ENCODE measurements at places on chromosomes 5 and 9. TPM values are rescaled to one million over a fixed set of nuclear protein-coding genes. Genes with fewer than 3 reads are reported as not detected.

DNA sequence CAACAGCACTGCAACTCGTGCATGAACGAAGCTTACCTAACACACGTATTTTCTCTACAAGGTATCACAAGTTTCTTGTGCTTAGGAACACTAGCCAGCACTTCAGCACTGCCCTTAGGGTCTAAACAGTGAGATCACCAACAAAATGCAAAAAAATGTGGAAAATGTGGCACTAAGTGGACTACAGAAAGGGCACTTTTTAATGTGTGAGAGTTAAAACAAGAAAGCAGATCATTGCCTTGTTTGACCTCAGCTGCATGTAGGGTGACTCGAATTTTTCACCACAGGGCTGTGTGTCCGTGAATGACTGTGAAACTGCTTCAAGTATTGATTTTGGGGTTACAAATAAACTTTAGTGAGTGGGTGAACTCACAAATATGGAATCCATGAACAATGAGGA, 90.5 kb downstream of the MARCHF3 start:
- DNase-seq: no peak

DNA sequence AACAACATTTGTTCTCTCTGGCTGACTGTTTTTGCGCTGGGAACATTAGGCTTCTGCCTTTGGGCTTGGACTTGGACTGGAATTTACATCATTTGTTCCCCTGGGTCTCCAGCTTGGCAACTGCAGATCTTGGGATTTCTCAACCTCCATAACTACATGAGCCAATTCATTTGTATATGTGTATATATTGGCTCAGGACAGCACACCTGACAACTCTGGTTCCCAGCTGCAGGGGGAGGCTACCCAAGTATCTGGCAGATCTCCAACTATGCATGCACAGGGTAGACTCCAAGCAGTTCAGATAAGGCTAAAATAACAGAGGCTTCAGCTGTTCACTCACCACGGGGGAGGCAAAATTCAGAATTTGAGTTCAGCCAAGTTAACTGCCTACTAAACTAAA, 31.6 kb upstream of the F2RL1 start:
- no peak for DNase-seq

- no peak for DNase-seq
Observed at GRCh38 chr9:33291031-33291397, 698 bp downstream of the NFX1 start.

DNA sequence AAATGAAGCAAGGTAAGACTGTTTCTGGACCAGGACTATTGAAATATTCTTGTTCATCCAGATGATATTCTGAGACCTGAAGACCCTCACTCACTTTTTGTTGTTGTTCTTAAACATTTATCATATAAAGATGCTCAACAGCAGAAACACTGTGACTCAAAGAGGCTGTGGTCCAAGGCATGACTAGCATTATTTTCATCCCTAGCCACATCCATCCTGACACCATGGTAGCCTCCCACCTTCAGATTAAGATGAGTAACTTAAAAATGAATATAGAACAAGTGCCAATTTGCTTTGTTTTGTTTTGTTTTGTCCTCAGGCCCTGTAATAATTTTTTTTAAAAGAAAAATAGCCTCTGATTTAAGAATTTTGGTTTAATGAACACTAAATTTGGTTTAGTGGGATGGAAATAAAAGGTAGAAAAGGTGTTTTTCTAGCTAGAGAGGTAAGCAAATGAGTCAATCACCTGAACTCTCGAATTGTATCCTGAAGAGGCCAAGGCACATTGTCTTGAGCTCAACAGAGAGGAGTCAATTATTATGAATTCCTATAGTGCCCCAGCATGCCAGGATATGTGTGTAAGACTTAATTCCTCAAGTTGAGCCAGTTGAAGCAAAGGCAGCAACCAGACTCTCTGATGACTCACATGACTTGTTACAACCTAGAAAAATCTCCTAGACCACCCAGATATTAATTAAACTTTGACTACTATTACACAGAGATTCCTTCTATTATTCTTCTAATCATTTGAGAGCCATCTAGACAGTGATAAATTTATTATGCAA, 380.1 kb upstream of the TUSC1 start:
- no peak for DNase-seq

- DNase-seq: peak; percentile 96
Observed at GRCh38 chr5:10913841-10914240, 152.8 kb upstream of the DAP start.

GRCh38 chr5:1006656-1007071, 1.9 kb upstream of the NKD2 start:
- DNase-seq: no peak

- DNase-seq: no peak
Observed at GRCh38 chr9:137832830-137833590, 44.6 kb upstream of the CACNA1B start.

GRCh38 chr9:91273853-91274552, 87.7 kb downstream of the AUH start:
- peak; percentile 70 for DNase-seq

DNA sequence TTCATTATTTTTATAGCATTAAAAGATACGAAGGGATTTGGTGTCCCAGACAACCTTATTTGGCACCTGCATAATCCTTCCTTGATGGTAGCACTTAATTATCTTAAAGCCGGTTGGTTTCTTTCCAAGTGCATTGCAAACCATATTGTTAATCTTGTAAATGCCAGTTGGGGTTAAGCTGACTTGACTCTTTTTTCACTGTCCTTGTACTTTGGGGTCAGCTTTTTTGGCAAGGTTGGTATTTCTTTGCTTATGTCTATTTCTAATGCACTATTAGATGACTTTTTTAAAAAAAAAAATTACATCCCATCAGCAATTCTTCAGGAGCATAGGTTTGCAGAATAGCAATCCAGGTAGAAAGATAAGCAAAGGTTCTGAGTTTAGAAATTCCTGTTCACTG, 466.8 kb upstream of the TLE4 start:
- DNase-seq: no peak

DNA sequence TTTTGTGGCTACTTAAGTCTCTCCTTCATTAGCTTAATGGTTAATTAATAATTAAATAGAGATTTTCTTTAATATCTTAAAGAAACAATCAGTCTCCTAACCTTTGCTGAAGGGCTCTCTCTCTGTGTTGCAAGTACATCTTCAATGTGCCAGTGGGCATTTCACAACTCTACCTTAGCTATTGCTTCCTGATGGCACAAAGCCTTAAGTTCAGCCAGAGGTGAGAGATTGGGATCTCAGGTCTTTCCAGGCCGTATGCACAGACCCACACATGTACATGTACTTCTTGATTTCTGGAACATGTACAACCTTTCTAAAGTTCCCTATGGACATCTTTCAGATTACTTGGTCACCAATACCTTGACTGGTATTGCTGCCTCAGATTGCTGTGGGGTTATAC, 8.9 kb upstream of the ITGA1 start:
- DNase-seq: no peak

GRCh38 chr5:159913501-159913900, 2.8 kb upstream of the ADRA1B start:
- no peak for DNase-seq

DNA sequence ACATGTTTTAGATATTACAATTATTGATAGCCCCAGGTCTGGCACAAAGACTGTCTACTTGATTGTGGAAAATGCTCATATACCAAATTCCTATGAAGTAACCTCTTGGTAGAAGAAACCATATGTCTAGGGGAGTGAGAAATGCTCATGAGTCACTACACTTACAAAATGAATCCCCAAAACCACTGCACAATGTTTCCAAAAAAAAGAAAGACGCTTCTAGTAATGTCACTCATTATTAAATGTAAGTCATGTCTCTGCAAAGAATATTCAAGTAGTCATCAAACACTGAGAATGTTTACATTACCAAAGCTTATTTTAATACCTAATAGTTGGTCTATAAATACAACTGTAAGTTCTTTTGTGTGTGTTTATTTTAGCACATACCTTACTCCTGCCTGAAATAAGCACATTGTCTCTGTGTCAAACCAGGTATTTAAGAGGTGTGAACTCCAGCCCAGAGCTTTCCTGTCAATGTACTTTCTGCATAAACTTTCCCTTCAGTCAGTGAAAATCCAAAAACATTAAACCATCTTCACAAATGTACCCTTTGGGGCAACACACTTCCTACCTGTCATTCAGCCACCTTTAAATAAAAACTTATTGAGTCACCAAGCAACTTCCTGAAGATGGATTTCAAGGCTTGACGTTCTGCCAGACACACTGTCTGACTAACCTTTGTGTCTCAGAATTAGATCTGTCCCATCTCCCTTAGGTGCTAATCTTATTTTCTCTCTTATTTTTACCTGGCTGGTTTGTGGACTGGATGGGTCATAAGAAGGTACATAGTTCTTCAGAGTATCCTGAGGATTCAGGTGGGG, 194.0 kb downstream of the NFIB start:
- DNase-seq: peak; percentile 58

- peak; percentile 99 for DNase-seq
Observed at GRCh38 chr5:14775857-14776256, 95.7 kb downstream of the ANKH start.

DNA sequence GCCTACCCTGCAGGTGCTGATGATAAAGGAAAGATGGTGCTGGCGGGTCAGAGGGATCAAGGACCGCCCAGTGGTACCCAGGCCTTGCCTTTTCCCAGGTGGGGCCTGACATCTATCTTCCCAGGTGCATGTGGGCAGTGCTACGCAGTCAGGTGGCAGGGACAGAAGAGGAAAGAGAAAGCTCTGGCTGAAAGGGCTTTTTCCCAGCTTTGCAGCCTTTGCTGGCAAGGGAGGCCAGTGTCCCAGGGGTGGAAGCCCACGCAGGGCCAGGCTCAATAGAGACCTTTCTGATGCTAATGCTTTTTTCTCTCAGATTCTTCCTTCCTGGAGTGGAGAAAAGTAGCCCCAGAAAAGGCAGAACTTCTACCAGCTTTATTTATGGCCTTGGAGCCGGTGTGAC, 36.7 kb downstream of the FABP6 start:
- DNase-seq: no peak

DNA sequence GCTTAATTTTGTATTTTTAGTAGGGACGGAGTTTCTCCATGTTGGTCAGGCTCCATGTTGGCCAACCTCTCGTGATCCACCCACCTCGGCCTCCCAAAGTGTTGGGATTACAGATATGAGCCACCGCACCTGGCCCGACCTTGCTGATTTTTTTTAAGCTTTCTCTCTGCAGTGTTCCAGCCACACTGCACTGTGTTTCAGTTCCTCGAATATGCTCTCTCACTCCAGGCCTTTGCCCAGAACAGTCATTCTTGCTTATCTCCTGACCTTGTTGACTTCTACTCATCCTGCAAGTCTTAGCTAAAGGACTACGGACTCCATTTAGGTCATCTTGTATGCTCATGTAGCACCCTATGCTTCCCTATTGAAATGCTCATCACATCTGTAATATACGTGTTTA, 3.3 kb downstream of the SNAPC3 start:
- no peak for DNase-seq

GRCh38 chr5:110852053-110852452, 113.2 kb downstream of the SLC25A46 start:
- no peak for DNase-seq

- DNase-seq: no peak
Observed at GRCh38 chr5:132262882-132263547, 5.5 kb downstream of the PDLIM4 start.

DNA sequence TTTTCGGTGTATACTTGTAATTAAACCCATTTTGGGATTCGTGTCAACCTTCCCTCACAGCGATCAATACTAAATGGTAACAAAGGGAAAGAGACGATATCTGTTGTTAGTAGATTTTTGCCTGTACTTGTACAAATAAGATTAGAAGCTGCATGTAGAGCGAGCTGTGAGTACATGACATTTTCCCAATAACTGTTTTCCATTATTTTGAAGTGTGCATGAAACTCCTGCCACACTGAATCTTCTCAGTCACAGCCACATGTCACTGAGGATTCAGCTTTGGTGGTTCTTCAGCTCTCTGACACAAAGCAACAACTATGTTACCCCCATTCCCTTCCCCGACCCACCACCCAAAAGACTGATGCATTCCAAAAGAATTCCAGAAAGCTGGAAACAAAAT, 685.6 kb downstream of the EFNA5 start:
- DNase-seq: no peak

DNA sequence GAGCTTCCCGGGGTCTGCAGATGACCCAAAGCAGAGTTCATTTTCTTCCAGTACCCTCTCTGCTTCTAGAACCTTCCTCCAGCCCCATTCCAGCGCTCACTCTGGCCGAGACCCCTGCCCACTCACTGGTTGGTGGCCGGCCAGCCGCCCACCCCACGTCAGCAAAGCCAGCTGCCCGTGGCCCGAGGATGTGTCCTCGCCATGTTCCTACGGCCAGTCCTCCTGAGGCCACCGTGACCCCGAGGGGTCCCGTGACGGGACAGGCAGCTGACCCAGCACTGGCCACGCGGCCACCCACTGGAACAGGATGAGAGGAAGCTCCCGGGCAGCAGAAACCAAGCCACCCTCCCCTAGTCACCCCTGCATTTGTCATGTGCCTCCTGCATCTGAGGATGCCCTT, 39.1 kb upstream of the SLC6A19 start:
- DNase-seq: no peak

- DNase-seq: no peak
Observed at GRCh38 chr5:113381791-113382190, 53.0 kb downstream of the TSSK1B start.

GRCh38 chr5:178274781-178275537, 42.4 kb upstream of the PHYKPL start:
- DNase-seq: no peak

GRCh38 chr5:40288800-40289485, 390.8 kb upstream of the PTGER4 start:
- no peak for DNase-seq

- DNase-seq: no peak
Observed at GRCh38 chr9:104997536-104997935, 69.6 kb upstream of the ABCA1 start.

DNA sequence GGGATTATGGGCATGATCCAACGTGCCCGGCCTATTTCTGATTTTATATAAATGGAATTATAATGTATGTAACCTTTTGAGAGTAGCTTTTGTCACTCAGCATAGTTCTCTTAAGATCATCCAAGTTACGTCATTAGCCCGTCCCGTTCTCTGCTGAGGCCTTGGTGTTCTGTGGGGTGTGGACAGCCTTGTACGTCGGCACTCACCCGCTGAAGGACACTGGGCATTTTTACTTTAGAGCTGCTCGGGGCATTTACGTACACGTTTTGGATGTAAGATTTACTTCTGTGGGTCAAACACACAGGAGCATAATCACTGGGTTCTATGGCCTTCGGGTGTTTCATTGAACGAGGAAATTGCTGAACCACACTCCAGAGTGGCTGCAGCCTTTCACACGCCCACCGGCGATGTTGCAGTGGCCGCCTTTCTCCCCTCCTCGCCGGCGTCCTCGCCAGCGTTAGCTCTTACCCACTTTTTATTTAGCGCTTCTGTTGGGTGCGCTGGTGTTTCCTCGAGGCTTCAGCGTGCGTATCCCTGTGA, 101.8 kb downstream of the EHMT1 start:
- no peak for DNase-seq

- no peak for DNase-seq
Observed at GRCh38 chr5:93348231-93348630, 232.8 kb downstream of the NR2F1-AS1 start.

C8G gene
- total RNA-seq: 0.47 TPM

SARDH gene
- 0.05 TPM for total RNA-seq

FOXI1 gene
- not detected for total RNA-seq

C1QTNF2 gene
- 0.33 TPM for total RNA-seq

LRRC19 gene
- total RNA-seq: not detected

C9orf50 gene
- not detected for total RNA-seq

HRH2 gene
- 4.1 TPM for total RNA-seq

MGAT4B gene
- total RNA-seq: 198 TPM

OR1J2 gene
- 0.17 TPM for total RNA-seq

IL4 gene
- not detected for total RNA-seq

ST6GALNAC4 gene
- total RNA-seq: 35.3 TPM

SREK1 gene
- total RNA-seq: 87.6 TPM

PTPRD gene
- 9.6 TPM for total RNA-seq

CTXN3 gene
- total RNA-seq: not detected

All from HT1080 (cell line).